ENCODE measurements at places on chromosomes 4 and X.

GRCh38 chrX:148265829-148266228 lies 234.6 kb upstream of the AFF2 start:
- DNase-seq, result no peak

- no peak for DNase-seq
Measured at GRCh38 chr4:23754688-23755087, 135.2 kb downstream of the PPARGC1A start.

GRCh38 chr4:8355306-8355705 lies 85.2 kb downstream of the ACOX3 start:
- DNase-seq, result no peak

DNA sequence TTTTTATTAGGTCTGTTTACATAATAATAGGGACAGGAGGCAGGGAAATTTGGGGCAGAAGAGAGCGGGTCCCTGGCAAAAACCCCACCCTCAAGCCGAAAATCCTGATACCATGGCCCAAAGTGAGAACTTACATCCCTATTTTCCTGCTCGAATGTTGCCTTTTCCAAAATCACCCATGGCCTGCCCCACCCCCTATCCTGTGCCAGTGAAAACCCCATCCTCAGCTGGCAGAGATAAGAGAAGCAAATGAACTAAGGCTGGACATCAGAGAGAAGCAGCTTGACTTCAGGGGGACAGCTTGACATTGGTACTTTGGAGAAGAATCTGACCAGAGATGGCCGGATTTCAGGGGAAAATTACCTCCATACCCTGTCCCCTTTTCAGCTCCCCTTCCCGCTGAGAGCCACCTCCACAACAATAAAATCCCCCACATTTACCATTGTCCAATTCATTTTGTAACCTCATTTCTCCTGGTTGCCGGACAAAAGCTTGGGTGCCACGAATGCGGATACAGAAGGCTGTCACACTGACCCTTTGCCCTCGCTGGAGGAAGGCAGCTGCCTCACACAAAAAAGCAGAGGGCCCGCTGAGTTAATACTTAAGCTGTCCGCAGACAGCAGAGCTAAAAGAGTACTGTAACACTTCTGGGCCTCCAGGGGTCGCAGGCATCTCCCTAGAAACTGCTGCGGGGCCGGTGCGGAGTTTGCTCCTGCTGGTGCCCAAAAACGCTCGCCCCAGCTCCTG lies 196.2 kb downstream of the SNCA start:
- DNase-seq, result peak; percentile 25

DNA sequence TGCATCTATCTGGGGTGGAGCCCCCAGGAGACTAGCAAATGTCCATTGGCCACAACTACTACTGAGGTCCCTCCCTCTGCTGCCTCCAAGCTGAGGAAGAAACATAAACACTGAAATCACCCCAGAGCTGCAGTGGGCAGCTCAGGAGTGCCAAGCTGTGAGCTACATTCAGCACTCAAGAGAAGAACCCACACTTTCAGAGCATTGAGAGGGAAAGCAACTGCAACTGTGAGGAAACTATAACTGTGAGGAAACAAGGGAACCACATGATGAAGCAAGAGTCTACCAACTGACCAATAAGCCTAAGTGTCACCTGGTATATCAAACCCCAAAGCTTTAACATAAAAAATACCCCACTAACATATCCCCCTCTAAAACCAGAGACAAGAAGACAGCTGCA lies 373.5 kb upstream of the TACR3 start:
- no peak for DNase-seq

GRCh38 chrX:65926095-65927019 lies 113.5 kb downstream of the VSIG4 start:
- no peak for DNase-seq

- DNase-seq, result no peak
Measured at GRCh38 chrX:13323241-13323640, 3.4 kb upstream of the ATXN3L start.

DNA sequence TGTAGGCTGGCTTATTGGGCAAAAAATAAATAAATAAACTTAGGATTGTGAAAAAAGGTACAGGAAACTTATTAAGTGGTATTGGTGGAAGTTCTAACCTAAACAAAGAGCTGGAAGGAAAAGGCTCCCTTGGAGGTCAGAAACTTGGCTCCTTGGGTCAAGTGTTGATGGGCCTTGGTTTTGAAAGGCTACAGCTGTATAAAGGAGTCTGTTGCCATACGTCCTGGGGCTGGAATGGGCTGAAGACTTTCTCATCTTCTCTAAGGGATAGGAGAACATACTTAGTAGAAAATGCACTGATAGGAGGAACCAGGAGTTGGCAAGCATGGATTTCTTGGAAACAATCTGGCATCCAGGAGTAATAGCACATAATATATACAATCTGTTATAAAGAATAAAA lies 56.6 kb downstream of the PDLIM5 start:
- no peak for DNase-seq

GRCh38 chr4:17469931-17470674 lies 41.8 kb downstream of the QDPR start:
- no peak for DNase-seq

DNA sequence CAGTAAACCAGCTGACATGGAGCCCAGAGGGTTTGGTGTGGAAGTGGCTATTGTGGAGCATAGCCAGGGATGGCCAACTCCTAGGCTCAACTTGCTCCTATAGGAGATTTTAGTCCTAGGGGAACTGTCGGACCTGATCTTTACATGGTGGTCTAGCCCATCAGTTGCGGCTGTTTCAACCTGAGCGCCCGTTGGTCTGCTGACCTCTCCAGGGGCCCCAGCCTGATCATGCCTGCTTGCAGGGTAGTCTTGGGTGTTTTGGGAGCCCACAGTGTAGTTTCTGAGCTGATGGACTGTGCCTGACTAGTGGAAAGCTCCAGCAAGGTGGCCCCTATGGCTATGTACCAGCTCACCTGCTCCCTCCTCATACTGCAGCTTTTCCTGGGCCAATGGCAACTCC lies 597.0 kb downstream of the IQCM start:
- no peak for DNase-seq

DNA sequence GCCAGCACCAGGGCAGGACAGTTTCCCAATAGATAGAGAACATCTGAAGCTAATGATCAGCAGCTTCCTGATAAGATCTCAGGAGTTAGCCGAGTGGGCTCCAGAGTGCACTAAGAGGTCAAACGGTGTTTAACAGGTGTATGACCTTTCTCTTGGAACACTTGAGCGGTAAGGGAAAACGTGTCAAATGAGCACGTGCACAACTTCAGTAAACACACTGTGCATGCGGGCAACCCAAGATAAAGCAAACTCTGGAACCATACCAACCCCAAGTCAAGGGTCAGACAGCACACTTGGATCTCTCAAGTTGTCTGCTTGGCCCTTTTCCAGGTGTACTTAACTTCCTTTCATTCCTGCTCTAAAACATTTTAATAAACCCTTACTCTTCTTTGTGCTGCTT lies 1941.5 kb upstream of the PCDH10 start:
- DNase-seq, result no peak

DNA sequence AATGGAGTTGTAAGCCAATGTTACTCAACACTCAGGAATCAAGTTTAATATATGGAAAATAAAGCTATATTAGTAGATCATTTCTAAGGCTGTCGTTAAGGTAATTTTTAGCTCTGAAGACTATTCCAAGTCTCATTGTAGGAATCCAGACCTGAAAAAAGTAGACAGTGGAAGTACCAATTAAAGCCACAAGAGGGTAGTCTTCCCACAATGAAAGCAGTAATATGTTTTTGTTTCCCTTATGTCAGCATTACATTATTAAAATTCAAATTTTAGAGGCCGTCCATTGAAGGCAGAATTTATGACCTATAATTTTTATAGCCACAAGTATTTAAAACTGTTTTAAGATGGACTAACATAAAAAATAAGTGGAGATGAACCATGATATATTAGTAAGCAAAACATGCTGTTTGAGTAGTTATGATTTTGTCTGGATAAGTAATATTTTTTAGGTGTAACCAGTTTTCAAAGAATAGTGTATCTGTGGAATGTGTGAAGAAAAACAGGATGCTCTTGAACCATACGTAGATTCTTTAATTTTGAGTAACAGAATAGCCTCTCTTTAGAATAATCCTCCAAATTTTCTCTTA lies 372.6 kb upstream of the TECRL start:
- peak; percentile 18 for DNase-seq

- no peak for DNase-seq
Measured at GRCh38 chr4:76233083-76233482, 18.4 kb upstream of the FAM47E start.

- no peak for DNase-seq
Measured at GRCh38 chr4:19151684-19152083, 1100.0 kb upstream of the SLIT2 start.

- no peak for DNase-seq
Measured at GRCh38 chrX:101383679-101384205, 2.2 kb downstream of the BTK start.

- DNase-seq, result no peak
Measured at GRCh38 chr4:26873391-26874026, 12.9 kb downstream of the STIM2 start.

GRCh38 chr4:184255361-184255760 lies 37.7 kb upstream of the ENPP6 start:
- no peak for DNase-seq

DNA sequence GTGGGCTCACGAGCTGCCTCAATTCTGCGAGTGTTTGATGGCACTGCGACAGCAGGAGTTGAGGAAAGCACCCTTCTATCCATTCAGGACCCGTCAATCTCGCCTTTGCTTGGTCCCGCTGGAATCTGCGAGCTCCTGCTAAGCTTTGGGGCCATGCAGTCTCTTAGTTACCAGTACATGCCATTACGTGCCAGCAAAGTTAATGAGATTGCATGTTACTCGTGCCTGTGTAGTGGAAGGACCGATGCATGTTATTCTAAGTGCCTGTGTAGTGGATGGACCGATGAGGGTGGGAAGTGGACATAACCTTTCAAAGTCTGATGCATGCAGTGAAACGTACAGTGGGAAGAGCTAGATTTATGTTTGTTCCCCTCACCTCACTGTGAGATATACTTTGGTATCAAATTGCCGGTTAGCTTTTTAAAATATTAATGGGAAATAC lies 569 bp downstream of the RPS3A start:
- peak; percentile 6 for DNase-seq

- no peak for DNase-seq
Measured at GRCh38 chrX:10841579-10841978, 221.2 kb upstream of the MID1 start.

- no peak for DNase-seq
Measured at GRCh38 chr4:55920571-55920970, 28.2 kb upstream of the CEP135 start.

GRCh38 chrX:24498181-24498580 lies 33.1 kb downstream of the PDK3 start:
- DNase-seq, result no peak

GRCh38 chr4:15610855-15611254 lies 44.3 kb downstream of the FBXL5 start:
- no peak for DNase-seq

GRCh38 chr4:52126966-52127365 lies 75.9 kb downstream of the SPATA18 start:
- DNase-seq, result peak; percentile 80

DNA sequence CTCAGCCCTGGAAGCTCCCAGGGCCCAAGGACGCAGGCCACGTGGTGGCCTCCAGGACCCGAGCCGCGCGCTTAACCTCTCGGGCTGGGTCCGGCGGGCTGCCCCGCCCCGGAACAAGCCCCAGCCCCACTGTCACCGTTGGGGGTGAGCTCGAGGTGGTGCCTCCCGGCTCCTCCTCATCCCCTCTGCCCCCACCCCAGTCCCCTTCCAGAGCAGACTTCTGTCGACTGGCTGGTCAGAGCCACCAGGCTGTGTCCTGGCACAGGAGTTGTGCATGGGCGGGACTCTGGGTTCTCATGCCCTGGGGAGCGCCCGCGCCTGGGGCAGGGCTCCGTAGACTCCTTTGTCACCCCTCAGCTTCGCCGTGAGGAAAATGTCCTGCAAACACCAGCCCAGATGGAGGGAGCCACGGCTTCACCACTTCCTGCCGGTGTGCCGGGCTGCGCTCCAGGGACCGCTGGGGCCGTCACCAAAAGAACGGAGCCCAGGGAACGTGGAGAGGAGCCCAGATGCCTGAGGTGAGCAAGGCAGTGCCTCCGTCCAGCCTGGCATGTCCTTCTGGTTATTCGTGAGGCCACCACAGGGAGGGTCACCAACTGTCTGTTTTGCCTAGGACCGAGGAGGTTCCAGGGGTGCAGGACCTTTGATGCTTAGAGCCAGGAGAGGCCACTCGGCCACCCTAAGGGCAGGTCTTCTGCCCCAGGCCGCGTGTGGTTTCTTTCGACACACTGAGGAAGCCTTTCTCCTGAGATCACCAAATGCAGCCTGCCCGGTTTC lies 7.1 kb upstream of the RGS12 start:
- peak; percentile 32 for DNase-seq

GRCh38 chr4:73988061-73988460 lies at the start of gene PPBP:
Gene PPBP (minus strand): TSS chr4:73988190. CDS start chr4:73988103, 87 bp downstream.
- no peak for DNase-seq

- DNase-seq, result no peak
Measured at GRCh38 chrX:24479924-24480323, 14.8 kb downstream of the PDK3 start.
